Caki2 (cell line): ENCODE measurements at places on chromosomes 3 and 15. TPM values are rescaled to one million over a fixed set of nuclear protein-coding genes. Genes with fewer than 3 reads are reported as not detected.

The PLA2G4F gene
- 0.07 TPM in 1 of 2 replicates, not detected in the other for total RNA-seq

The TM4SF1 gene
- total RNA-seq = 60.5 and 64.6 TPM in 2 replicates

The ZNF620 gene
- 0.88 and 1.0 TPM in 2 replicates for total RNA-seq

The ZPLD1 gene
- 0.84 TPM in 1 of 2 replicates, not detected in the other for total RNA-seq

The GOLGA6L22 gene
- not detected in 2 replicates for total RNA-seq

The UQCRC1 gene
- total RNA-seq = 232 and 416 TPM in 2 replicates

The MYZAP gene
- not detected in 2 replicates for total RNA-seq

The CD86 gene
- total RNA-seq = not detected in 2 replicates

The SPATA12 gene
- 0.43 and 1.0 TPM in 2 replicates for total RNA-seq

The TM4SF18 gene
- total RNA-seq = 5.9 and 9.3 TPM in 2 replicates

The RTP1 gene
- total RNA-seq = not detected in 2 replicates

The DNAJB8 gene
- total RNA-seq = not detected in 2 replicates

The LMLN gene
- total RNA-seq = 0.23 and 1.3 TPM in 2 replicates

The CHDH gene
- 0.03 and 22.1 TPM in 2 replicates for total RNA-seq

The ACP3 gene
- total RNA-seq = not detected in 2 replicates

The UCN2 gene
- total RNA-seq = 0.52 and 1.2 TPM in 2 replicates

The MEX3B gene
- 5.5 and 7.4 TPM in 2 replicates for total RNA-seq

The NME9 gene
- total RNA-seq = 0.57 TPM in 1 of 2 replicates, not detected in the other

The IQSEC1 gene
- total RNA-seq = 3.2 and 12.2 TPM in 2 replicates

The CAMKV gene
- not detected in 2 replicates for total RNA-seq

The KCTD6 gene
- total RNA-seq = 2.7 and 3.5 TPM in 2 replicates

The UBE2E2 gene
- 37.9 and 74.5 TPM in 2 replicates for total RNA-seq

The GOLGA8Q gene
- total RNA-seq = 2.1 and 2.3 TPM in 2 replicates

The ACAP2 gene
- total RNA-seq = 18.7 and 19.8 TPM in 2 replicates

The POLQ gene
- 1.7 and 3.0 TPM in 2 replicates for total RNA-seq

The LYSMD2 gene
- 13.1 and 13.6 TPM in 2 replicates for total RNA-seq

The FBXW12 gene
- total RNA-seq = not detected in 2 replicates

The HRH1 gene
- 6.4 and 9.4 TPM in 2 replicates for total RNA-seq

The IQCF5 gene
- not detected in 2 replicates for total RNA-seq

The TNNC1 gene
- 1.1 and 2.7 TPM in 2 replicates for total RNA-seq

The PPP2R3A gene
- total RNA-seq = 3.4 and 4.0 TPM in 2 replicates

The COL8A1 gene
- total RNA-seq = 20.2 and 36.4 TPM in 2 replicates

The LRRC15 gene
- total RNA-seq = not detected in 2 replicates

The THPO gene
- 0.61 TPM in 1 of 2 replicates, not detected in the other for total RNA-seq

The ANKDD1A gene
- 2.2 and 2.5 TPM in 2 replicates for total RNA-seq

The ZBTB20 gene
- total RNA-seq = 10.0 and 14.9 TPM in 2 replicates

The HYKK gene
- 0.84 and 7.6 TPM in 2 replicates for total RNA-seq

The LRRC2 gene
- total RNA-seq = not detected in 2 replicates

The CFAP20DC gene
- total RNA-seq = 8.3 and 17.8 TPM in 2 replicates
